SW480 (cell line): ENCODE measurements at places on chromosomes 13 and 19.
A peak's percentile ranks its signal among the peaks of the same experiment; 100 is the strongest.

GRCh38 chr19:40461669-40462221 lies 3.8 kb downstream of the BLVRB start:
- no peak for DNase-seq

DNA sequence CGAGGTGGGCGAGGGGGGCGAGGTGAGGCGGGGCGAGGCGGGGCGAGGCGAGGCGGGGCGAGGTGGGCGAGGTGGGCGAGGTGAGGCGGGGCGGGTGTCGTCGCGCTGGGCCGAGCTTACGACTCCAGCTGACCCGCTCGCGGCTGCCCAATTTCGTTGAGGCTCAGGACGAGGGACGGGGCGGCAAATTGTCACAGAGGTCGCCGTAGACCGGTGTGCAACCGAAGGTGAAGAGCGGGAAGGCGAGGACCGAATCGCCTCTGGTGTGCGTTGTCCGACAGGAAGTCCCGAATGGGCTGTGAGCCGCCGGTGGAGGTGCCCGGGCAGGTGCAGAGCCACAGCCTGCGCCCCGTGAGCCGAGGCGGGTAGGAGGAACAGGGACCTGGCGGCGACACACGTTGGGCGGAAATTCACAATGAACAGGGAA lies at the start of gene LACC1:
LACC1 (plus strand) TSS at position 150 of the 427 bp plus-strand sequence. CDS start 1,082 bp downstream, outside the sequence.
- DNase-seq, result peak; percentile 69

- no peak for DNase-seq
Observed at GRCh38 chr19:41395355-41395754, 1.8 kb downstream of the EXOSC5 start.

- DNase-seq, result no peak
Observed at GRCh38 chr19:1754636-1755466, 1.5 kb downstream of the ONECUT3 start.

GRCh38 chr19:18900700-18901481 lies 4.9 kb upstream of the CERS1 start:
- peak; percentile 33 for DNase-seq

DNA sequence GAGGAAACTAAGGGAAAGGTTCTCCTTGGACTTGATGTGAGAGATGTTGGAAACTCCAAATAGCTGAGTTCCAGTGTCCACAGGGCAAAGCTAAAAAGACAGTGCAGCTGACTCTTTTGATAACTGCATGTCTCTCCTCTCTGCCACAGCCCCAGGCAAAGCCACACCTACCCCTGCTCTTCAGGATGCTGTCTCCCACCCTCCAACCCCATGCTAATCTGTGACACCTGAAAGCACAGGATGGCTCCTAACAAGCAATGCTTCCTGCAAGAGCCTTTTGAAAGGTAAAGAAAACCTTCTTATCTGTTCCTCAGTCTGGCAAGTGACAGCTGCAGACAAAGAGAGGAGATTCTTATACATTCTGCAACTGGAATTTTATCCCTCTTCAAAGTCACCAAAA lies 14.5 kb downstream of the SLC46A3 start:
- no peak for DNase-seq

DNA sequence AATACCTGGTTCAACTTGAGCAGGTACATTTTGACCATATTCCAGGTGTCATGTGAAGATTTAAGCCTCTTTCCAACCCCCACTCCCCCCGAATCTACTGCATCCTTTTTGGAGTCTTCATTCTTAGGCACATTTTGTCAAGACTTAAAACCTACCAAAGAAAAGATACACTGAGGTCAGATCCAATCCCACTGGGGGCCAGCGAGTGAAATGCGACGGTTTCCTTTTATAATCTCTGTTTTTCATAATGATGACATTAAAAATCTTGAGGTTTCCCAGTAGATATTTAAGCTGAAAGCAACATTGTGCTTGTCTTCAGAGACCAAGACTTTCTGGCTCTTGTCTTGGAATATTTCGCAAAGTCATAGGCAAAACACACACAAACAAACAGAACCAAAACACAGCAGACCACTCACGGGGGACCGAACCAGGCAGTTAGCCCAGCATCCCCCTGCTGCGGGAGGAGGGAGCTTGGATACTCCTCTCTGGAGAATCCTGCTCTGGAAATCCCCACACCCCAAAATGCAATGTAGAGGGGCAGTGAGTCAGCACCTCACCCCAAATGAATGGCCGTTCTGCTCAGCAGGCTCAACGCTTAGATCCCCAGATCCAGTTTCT lies 506 bp upstream of the GAS6 start:
- DNase-seq, result peak; percentile 35

- DNase-seq, result no peak
Observed at GRCh38 chr13:34944751-34945150, 2.7 kb downstream of the NBEA start.

- peak; percentile 75 for DNase-seq
Observed at GRCh38 chr19:43469160-43469480, 3.7 kb upstream of the LYPD3 start.

GRCh38 chr13:75196147-75196837 lies 285.7 kb downstream of the TBC1D4 start:
- DNase-seq, result no peak

DNA sequence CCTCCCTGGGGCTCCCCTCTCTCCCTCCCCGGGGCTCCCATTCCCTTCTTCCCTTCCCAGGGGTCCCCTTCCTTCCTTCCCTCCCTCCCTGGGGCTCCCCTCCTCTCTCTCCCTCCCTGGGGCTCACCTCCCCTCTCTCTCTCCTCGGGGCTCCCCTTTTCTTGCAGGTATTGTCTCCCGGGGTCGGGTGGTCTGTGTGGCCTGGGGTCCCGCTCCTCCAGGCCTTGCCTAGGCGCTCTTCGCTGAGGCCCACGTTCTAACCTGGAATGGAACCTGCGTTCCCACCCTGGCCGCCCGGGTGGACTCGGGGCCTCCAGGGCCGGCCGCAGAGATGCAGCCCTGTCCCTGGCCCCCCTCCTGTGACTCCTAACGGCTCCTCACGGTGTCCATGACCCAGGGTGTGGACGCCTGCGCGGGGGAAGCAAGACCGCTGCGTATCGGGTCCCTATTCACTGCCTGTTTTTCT lies 940 bp upstream of the DCUN1D2 start:
- peak; percentile 38 for DNase-seq

GRCh38 chr19:12055784-12056183 lies 3.0 kb upstream of the ZNF878 start:
- DNase-seq, result no peak

GRCh38 chr13:106927421-106927820 lies 359.5 kb upstream of the ARGLU1 start:
- no peak for DNase-seq

- no peak for DNase-seq
Observed at GRCh38 chr19:641702-642101, 2.0 kb downstream of the FGF22 start.

DNA sequence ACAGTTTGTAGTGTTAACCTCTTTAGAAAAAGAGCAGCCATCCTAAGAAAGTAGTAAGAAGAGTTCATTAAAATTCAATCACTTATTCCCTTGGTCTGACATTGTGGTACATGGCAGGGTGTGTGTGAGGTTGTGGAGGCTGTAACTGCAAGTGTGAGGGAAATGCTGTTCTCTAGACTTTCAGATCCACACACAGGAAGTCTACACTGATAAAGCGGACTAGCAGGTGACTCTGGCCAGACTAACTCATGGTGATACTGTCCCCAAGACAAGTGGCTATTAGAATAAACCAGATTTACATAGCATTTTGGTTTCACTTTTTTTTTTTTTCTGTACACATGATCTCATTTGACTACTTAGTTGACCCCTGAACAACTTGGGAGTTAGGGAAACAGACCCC lies 10.0 kb downstream of the MTIF3 start:
- DNase-seq, result no peak

- DNase-seq, result no peak
Observed at GRCh38 chr13:41408121-41408520, 49.2 kb upstream of the RGCC start.

GRCh38 chr13:24053519-24054251 lies 106.8 kb upstream of the SPATA13 start:
- peak; percentile 92 for DNase-seq

- DNase-seq, result no peak
Observed at GRCh38 chr19:14809272-14810057, 25.5 kb downstream of the OR7A5 start.

DNA sequence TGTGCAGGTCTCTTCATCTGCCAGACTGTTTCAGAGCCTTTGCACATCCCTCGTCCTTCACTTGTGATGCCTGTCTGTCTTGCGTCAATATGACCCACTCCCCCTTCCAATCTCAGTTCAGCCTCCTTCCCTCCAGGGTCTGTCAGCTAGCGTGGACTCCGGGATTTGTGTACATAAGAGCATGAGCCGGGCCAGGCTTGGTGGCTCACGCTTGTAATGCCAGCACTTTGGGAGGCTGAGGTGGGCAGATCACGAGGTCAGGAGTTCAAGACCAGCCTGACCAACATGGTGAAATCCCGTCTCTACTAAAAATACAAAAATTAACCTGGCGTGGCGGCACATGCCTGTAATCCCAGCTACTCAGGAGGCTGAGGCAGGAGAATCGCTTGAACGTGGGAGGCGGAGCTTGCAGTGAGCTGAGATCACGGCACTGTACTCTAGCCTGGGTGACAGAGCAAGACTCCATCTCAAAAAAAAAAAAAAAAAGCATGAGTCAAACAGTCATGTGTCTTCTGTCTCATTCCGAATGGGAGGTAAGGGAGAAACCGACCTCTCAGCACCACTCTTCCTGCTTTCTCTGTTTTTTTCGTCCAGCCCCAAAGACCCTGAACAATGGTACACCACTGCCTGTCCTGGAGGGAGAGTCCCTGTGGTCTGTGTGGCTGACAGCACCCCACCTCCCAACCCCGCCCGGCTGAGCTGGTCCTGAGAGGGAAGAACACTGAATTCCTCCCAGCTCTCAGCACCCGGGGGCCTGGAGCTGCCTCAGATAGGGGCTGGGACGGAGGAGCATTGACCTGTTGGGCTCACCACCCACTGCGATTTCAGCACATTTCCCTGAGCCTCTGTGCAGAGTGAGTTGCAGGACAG lies 2.4 kb upstream of the SIGLEC9 start:
- DNase-seq, result no peak

- peak; percentile 36 for DNase-seq
Observed at GRCh38 chr13:32267836-32268439, 47.2 kb downstream of the ZAR1L start.

DNA sequence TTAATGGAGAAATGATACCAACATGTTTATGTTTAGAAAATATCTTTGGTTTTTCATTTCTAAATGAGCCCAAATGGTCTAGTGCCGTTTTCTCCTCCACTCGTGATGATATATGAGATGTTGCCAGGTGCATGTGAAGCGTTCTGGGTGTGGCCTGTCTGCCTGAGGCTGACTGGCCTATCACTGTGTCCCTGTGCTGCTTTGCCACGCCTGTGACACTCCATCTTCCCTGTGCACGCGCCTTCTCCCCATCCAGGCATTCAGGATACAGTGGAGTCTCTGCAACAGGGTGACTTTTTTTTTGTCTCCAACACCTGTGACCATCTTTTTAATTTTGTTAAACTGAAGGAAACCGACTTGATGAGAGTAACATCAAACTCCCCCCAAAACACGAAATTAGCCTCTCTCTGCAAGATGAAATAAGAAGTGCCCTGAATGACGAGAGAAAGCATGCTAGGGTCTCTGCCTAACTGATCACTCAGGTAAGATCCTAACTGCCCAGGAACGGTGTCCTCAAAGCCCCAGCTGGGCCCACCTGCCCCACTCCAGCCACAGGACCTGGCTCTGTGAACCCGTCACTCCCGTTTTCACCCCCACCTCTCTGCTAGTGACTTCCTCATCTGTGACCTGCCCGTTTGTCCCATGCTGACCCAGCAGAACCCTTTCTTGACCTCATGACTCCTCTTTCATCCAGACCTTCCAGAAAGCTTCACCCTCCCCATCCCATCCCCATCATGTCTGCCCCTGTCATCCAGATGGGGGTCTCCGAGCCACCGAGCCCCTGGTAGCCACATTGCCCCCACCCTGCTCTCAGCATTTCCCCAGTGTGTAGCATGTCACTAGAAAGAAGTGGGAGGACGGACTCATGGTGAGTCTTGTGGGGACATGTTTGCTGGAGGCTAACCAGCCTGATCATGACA lies 33.2 kb upstream of the TFDP1 start:
- no peak for DNase-seq

DNA sequence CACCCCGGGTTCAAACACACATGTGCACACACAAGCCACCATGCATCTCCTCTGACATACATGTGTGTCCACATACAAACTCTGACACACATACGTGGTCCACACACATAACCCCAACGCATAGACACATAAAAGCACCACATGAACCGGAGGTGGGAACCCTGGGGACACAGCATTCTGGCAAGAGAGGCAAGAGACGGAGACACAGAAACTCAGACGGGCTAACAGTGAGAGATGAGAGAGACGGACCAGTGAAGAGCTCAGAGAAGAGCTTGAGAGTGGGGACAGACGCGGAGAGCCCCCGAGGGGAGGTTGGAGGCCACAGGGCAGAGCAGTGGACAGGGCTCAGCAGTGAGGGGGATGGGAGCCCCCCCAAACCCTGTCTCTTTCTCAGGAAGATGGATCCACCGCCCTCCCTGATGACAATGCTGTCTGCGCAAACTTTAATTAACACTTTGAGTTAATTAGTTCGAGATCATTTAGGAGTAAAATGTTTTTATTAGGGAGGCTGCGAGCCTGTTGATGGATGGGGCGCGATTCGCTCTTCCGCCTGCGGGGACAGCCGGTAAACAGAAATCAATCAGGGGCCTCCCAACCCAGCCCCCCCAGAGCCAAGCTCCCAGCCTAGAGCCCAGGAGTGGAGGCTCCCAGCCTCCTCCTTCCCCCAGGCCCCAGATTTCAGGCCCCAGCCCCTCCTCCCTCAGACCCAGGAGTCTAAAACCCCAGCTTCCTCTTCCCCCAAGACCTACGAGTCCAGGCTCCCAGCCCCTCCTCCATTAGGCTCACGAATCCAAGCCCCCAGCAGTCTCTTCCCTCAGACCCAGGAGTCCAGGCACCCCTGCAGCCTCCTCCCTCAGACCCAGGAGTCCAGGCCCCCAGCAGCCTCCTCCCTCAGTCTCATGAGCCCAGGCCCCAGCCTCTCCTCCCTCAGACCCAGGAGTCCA lies 9.5 kb upstream of the ERFL start:
- DNase-seq, result no peak

DNA sequence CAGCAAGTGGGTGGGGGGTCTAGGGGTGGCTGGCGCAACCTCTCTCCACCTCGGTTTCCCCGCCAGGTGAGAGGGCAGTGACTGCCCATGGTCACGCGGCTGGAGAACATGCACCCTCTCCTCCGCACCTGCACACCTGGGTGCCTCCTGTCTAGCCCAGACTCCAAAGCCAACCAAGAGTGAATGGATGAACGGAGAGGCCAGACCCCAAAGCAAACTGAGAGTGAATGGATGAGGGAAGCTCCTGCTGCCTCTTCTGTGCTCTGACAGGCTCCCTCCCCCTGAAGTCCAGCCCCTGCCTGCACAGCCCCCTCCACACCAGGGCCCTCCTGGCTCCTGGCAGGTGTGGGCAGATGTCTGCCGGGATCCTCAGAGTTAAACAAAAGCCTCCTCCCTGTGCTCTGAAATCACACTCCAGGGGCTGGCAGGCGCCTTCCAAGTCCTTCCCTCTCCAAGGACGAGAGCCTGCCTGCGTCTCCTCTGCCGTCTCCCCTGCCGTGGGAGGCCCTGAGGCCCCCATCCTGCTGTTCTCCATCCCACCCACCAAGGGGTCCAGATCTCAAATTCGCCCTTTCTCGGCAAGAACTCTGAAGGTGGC lies 2.2 kb downstream of the SBNO2 start:
- no peak for DNase-seq
